ENCODE measurements at places on chromosomes 2 and 18. TPM values are rescaled to one million over a fixed set of nuclear protein-coding genes. Genes with fewer than 3 reads are reported as not detected.

Gene HEATR5B
- 14.4 TPM for total RNA-seq

Gene WDR75
- total RNA-seq: 44.8 TPM

Gene LOXHD1
- not detected for total RNA-seq

Gene ADGRF3
- total RNA-seq: under 0.01 TPM

Gene LRRC30
- not detected for total RNA-seq

Gene UPP2
- not detected for total RNA-seq

Gene KIF5C
- 0.09 TPM for total RNA-seq

Gene TMEM198
- 1.3 TPM for total RNA-seq

Gene CLEC4F
- not detected for total RNA-seq

Gene ZNF142
- total RNA-seq: 7.7 TPM

Gene CAPN13
- not detected for total RNA-seq

Gene CAPN14
- total RNA-seq: under 0.01 TPM

Gene TFCP2L1
- not detected for total RNA-seq

Gene DNER
- total RNA-seq: 0.83 TPM

Gene IL36A
- not detected for total RNA-seq

Gene ZNF396
- 2.8 TPM for total RNA-seq

Gene ARHGEF4
- 4.8 TPM for total RNA-seq

Gene TRABD2A
- 6.4 TPM for total RNA-seq

Gene SPDYA
- 0.71 TPM for total RNA-seq

Gene PTPN4
- total RNA-seq: 25.0 TPM

Gene DPP4
- 251 TPM for total RNA-seq

Gene KCNK3
- total RNA-seq: 0.28 TPM

Gene SF3B6
- 139 TPM for total RNA-seq

Gene HOXD8
- 1.6 TPM for total RNA-seq

Gene MARS2
- 1.8 TPM for total RNA-seq

Gene SIX3
- not detected for total RNA-seq

Gene UGT1A4
- total RNA-seq: not detected

Gene SCN1A
- 0.28 TPM for total RNA-seq

Gene ERLEC1
- total RNA-seq: 131 TPM

Gene KCNIP3
- total RNA-seq: 0.57 TPM

Measured in smooth muscle cell of bladder (primary cell).